Activated T-helper 2 cell treated with anti-CD3 and anti-CD28 coated beads, Interferon-gamma antibody, Interleukin-2, Interleukin-4, amounts not matched to agents 10 μg/mL and 5 μg/mL and 100 μg/mL, durations not matched to agents 14 hours and 24 hours and 36 hours (primary cell): ENCODE measurements at places on chromosomes 11 and 22.

- peak; percentile 58 for DNase-seq
Observed at GRCh38 chr22:37843741-37844089, 419 bp downstream of the ANKRD54 start.

DNA sequence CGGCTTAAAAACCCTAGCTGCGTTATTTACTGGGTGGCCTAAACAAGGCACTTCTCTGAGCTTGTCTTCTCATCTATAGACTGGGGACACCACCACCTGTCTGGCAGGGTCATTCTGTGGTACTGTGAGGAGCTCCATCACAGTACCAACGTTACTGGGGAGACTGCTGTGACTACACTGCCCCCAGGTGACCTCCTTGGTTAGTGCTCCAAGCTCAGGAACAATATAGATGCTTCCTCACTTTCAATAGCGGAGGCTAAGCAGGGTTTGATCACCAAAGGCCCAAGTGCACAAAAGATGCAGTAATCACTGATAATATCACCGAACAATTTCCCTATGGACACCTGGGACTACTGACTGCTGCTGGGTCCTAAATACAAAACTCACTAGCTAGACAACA is 18.8 kb downstream of the PRPF19 start:
- peak; percentile 55 for DNase-seq

DNA sequence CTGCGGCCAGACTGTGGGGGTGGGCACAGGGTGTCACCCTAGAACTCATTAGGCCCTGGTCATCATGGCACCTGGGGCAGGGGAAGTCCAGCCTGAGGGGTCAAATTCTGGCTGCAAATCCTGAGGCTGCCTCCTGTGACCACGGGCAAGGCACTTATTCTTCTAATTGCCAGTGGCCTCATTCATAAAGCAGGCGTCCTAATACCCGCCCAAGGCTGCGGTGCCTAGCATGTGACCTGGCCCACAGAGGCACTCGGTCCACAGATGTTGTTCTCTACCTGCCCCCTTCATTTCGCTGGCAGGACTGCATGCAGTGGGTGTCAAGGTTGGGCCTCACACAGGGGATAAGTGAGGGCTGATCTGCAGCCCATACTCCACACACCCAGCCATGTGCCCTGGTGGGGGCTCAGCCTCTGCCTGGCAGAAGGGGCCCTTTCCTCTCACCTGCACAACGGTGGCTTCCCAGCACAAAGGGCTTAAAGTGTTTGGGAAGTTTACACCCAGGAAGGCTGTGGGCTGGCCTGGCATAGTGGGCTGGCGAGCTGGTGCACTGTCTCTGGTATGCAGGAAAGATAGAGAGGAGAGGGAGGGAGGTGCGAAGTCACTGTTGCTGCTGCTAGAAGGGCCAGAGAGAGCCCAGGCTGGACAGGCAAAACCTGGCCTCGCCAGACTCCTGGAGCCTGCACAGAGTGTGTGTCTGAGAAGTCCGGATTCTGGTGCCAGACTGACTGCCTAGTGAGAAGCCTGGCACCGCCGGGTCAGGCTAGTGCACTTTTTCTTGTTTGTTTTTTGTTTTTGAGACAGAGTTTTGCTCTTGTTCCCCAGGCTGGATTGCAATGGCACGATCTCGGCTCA is 3.2 kb downstream of the MPST start:
- DNase-seq, result no peak

DNA sequence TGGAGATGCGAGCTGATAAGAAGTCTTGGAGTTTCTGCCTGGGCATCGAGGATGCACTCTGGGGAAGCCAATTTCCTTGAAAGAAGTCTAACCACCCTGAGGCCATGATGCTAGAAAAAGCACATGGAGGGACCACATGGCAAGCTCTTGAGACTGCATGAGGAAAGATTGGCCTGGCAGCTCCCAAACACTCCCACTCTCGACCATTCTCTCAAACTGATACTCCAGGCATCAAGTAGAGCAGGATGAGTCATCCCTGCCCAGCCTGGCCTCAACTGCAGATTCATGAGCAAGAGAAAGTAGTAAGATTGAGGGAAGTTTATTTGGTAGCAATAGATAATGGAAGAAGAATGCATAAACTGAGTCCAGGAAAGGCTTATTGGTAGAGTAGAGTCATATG is 194.3 kb downstream of the KIF18A start:
- DNase-seq, result no peak

DNA sequence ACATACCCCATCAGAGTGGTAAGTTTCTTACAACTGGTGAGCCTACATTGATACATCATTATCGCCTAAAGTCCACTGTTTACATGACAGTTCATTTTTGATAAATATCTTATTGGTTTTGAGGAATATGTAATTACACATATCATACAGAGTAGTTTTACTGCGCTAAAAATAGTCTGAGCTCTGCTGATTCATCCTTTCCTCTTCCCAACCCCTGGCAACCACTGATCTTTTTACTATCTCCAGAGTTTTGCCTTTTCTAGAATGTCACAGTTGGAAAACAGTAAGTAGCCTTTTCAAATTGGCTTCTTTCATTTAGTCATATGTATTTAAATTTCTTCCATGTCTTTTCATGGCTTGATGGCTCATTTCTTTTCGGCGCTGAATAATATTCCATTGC is 112.8 kb downstream of the LARGE1 start:
- DNase-seq, result no peak

DNA sequence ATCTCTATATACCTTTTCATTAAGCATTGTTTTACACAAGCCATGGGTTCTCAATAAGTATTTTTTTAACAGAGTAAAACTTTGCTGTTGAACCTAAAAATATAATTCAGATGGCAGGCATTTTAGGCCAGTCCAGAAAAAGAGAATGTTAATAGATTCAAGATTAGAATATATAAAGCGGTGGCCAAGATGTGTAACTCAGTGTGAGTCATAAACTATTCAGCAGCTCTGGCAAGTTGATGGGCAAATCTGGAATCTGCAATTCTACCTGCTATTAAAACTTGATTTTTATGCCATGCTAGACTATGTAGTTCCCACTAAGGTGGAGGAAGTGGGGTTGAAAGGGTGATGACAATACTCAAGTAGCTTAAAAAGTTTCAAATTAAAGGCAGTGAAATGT is 45.4 kb downstream of the CASP12 start:
- DNase-seq, result no peak

- DNase-seq, result no peak
Observed at GRCh38 chr11:130729193-130729592, 187.1 kb downstream of the SNX19 start.

DNA sequence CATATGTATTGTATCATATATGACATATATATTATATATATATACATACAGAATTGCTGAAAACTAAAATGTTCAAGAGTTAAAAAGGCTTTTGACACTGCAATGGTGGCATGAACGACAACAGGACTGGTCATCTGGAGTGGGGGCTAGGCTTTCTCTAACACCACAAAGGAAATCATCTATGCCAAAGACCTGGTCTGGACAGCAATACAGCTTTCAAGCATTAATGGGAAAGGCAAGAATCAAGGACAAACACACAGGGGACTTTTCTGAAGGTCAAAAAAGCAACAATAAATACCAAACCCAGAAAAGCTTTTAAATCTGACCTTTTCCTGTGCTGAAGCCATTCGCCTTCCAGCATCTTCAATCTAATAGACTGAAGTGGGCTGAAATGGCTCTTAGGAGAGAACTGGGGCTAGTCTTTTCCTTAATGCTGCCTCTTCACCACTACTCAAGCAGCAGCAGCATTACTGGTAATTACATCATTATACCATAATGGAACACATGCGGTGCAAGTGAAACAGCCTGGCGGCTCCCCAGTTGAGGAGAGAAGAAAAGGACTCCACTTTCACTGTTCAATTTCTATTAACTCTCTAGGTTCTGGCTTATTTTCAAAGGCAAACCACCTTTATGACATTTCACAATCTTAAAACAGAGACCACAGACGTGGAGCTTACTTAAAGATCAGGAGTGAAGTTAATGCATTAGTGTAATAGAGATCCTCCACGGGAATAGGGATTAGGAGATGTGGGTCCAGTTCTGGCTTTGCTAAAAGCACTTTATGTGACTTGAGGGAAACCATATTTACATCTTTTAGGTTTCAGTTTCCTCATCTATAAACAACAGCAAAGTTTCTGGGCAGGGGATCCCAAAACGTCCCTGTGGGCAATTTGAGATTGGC is 63.0 kb downstream of the GAB2 start:
- no peak for DNase-seq

- no peak for DNase-seq
Observed at GRCh38 chr11:64078905-64079304, 43.2 kb downstream of the FLRT1 start.

- DNase-seq, result no peak
Observed at GRCh38 chr22:48103126-48103875, 1340.9 kb downstream of the TBC1D22A start.

DNA sequence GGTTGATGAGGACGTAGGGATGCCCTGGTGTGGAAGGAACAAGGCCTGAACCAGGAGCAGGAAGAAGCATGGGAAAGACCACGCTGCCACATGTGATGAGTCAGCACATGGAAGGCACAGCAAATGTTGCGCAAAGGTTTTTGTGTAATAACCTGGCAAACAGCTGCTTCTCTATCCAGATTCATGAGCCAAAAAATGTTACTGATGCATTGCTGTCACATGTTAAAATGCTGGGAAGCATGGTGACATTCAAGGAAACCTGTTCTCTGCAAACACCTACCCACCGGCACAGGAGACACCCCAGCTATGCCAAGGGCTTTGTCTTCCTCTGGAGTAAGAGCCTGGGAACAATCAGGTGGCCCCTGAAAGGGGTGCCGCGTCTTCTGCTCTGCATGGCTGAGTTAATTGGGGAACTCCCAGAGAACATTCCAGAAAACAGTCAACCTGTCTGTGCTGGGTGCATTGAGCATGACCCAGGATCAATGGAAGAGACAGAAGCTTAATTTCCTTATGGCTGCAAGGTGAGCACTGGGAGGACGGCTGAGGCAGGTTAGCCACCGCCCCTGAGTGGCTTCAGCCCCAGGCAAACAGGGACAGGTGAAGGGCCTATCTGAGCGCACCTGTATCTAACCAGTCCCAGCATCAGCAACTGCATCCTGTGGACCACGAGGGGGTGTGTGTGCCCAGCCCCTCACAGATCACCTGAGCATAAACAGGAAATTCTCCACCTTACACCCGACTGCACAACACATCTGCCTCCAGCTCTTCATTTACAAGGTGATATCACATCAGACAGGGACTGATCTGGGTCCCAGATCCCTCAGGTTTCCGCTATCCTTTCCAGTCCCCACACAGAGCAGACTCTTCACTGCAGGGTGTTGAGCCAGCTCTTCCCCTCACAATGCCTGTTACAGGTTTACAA is 108.4 kb downstream of the GGTLC2 start:
- DNase-seq, result no peak

GRCh38 chr11:32229576-32230240 is 138.8 kb downstream of the RCN1 start:
- no peak for DNase-seq

DNA sequence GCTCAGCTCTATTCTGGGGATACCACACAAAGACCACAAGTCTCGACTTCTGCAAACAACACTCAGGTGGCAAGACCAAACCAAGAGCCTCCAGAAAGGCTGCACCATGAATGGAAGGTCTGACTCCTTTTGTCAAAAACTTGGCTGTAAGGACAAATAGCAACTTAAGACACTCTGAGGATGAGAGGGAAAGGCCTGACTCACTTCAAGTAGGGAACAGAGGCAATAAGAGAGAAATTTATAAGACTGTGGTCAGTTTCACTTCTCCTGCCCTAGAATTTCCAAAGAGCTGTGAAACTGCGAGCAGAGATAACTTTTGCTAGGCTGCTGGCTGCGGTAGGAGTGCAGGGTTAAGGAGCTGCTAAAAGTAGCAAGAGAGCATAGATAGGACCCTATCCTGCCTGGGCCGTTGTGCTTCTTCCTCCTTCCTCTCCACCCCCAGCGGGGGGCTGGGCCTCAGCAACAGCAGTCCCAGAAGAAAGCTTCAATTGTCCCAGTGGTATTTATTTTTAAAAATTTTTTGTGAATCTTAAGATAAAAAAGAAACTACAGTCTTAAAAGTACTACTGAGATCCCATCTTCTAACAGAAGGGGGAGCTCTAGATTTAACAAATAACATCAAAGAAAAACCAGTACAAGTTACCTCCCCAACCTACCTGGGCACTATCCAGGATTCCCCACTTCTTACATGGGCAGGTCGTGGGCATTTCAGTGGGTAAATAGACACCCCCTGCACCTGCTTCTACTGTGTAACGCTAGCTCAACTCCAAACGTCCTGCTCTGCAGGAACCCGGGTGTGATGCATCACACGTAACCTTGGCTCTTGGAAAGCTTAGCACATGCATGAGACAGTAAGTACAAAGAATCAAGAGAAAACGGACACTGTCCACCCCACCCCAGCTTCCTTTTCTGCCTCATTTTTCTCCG is 66.4 kb downstream of the SGSM3 start:
- DNase-seq, result no peak

- no peak for DNase-seq
Observed at GRCh38 chr11:56637500-56637899, 4.7 kb downstream of the OR5AP2 start.

- DNase-seq, result no peak
Observed at GRCh38 chr11:128053981-128054931, 533.1 kb downstream of the ETS1 start.

GRCh38 chr11:72209101-72209500 is 7.5 kb upstream of the FOLR2 start:
- DNase-seq, result no peak

DNA sequence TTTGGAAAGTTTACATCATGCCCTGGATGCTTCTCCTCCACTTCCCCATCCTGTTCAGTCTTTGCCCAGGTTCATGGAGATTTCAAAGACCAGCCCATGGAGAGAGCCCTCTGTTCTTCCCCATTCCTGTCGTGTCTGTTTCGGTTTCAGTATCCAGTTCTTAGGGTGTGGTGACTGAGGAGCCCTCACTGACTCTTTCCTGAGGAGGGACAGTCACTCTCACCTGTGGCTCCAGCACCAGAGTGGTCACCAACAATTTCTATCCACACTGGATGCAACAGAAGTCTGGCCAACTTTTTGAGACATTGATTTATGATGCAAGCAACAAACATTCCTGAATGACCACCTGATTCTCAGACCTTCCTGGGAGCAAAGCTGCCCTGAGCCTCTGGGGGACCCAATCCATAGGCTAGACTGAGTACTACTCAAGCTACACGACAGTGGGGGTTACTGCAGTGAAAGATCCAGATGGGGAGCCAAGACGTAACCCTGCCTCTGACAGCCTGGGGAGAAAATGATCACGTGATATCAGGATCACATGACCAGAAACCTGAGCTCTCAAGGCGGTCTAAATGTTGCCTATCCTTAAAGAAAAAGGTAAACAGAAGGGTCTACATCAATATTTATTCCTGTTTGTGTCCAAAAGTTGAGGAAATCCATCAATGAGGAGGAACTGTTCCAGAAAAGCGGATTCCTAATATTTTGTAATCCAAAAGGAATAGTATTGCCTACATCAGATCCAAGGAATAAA is 76.2 kb upstream of the VPREB1 start:
- DNase-seq, result no peak

GRCh38 chr22:37599153-37599552 is 9.5 kb upstream of the GGA1 start:
- no peak for DNase-seq
